ENCODE measurements at places on chromosomes 13 and 19.
A peak's percentile ranks its signal among the peaks of the same experiment; 100 is the strongest.

DNA sequence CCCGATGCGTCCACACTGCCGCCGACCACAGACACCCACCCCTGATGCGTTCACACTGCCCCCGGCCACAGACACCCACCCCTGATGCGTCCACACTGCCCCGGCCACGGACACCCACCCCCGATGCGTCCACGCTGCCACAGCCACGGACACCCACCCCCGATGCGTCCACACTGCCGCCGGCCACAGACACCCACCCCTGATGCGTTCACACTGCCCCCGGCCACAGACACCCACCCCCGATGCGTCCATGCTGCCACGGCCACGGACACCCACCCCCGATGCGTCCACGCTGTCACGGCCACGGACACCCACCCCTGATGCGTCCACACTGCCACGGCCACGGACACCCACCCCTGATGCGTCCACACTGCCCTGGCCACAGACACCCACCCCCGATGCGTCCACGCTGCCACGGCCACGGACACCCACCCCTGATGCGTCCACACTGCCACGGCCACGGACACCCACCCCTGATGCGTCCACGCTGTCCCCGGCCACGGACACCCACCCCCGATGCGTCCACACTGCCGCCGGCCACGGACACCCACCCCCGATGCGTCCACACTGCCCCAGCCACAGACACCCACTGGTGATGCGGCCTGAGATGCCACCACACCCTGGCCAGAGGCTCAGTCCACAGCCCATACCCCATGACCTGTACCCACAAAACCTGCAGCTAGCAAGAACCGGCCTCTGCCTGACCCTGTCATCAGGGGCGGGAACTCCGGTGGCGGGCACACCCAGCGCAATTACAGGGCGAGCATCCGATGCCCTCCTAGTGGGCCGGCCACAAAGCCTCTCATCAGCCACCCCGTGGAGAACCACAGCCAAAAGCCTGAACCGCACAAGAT lies 28.4 kb downstream of the RASA3 start:
- no peak for DNase-seq

- no peak for DNase-seq
Measured at GRCh38 chr13:50156561-50157127, 141.4 kb downstream of the KCNRG start.

DNA sequence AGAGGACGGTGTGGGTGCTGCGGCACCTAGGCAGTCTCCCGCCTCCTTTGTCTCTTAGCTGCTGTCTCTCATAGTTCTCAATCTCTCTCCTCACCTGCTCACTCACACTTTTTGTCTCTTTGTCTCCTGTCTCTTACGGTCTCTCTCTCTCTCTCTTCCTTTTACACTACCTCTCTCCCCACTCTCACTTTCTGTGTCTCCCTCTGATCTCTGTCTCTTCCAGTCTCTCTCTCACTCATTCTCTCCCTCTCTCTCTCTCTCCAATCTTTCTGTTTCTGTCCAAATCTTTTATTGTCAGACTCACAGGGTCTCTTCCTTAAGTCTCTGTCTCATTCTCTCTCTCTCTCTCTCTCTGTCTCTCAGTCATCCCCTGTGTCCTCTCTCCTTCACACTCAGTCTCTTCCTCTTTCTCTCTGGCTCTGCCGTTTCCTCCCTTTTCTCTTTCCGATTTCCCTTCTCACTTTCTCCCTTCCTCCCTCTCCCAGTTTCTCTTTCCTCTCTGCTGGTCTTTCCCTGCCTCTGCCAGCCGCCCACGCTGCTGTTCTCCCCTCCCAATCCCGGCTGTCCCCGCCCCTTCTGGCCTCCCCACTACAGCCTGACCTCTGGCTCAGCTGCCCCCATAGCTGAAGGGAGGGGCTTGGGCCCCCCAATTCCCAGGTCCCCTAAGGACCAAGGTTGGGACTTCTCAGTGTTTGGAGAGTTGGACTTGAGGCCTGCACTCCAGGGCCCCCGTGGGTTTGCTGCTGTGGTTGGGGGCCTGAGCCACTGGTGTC lies at the start of gene PLEKHA4:
Gene PLEKHA4, minus strand, starts transcription at position 504 of the 773 bp plus-strand sequence. CDS start 997 bp downstream, outside the sequence.
- DNase-seq = no peak

DNA sequence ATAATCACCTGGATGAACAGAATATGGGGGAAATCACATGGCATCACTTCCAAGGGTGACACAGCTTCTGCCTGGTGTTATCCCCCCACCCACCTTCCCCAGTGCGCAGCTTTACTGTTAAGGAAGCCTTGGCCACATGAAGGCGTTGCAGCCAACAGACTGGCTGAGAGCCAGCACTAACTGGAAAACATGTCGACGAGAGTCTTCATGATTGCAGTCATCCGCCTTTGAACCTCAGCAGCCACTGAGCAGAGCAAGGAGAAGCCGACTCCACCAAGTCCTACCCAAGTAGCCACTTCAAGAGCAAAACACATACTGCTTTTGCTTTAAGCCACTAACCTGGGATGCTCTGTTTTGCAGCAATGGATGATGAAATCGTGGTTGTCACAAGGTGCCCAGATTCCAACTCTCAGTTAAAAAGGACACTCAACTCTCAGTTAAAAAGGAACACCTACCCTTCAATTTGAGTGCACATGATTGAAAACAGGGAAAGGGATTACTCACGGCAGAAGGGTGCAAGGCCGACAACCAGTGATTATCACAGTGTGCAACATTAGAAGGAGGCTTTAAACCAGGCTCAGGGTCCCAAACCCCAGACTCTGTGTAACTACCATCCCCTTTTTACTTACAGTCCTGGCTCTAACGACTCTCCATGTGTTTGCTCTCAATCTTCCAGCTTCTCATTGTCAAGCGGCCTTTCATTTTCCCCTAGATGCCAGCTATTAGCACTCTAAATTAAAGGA lies 149.1 kb downstream of the KLF12 start:
- DNase-seq = no peak

DNA sequence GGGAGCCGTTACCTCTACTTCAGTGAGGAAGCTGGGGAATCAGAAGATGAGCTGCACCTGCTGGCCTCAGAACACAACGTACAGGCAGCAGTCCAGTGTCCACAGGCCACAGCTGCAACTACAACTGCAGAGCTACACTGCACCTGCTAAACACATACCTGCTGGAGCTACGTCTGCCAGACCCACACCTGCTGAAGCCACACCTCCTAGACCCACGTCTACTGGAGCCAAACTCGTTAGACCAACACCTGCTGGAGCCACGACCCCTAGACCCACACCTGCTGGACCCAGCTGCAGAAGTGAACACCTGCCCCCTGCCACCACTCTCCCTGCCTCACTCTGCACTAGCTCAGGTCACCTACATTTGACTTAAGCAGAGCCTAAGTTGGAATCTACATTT lies 169.9 kb downstream of the USP12 start:
- DNase-seq = no peak

DNA sequence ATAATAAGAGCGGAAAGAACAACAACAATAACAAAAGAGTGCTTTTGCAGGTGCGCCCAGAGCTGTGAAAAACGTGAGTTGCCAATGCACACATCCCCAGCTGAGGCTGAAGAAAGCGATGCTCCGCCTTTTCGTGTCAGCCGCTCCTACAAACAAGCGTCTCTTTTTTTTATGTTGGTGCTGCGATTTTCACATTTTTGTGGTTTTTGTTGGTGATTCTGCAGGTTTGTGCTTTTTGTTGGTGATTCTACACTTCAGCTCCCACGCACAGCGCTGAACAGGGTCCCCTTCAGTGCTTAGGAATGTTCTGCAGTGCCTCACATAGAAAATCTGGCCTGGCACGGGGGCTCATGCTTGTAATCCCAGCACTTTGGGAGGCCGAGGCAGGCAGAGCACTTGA lies 7.3 kb upstream of the SBK3 start:
- no peak for DNase-seq

DNA sequence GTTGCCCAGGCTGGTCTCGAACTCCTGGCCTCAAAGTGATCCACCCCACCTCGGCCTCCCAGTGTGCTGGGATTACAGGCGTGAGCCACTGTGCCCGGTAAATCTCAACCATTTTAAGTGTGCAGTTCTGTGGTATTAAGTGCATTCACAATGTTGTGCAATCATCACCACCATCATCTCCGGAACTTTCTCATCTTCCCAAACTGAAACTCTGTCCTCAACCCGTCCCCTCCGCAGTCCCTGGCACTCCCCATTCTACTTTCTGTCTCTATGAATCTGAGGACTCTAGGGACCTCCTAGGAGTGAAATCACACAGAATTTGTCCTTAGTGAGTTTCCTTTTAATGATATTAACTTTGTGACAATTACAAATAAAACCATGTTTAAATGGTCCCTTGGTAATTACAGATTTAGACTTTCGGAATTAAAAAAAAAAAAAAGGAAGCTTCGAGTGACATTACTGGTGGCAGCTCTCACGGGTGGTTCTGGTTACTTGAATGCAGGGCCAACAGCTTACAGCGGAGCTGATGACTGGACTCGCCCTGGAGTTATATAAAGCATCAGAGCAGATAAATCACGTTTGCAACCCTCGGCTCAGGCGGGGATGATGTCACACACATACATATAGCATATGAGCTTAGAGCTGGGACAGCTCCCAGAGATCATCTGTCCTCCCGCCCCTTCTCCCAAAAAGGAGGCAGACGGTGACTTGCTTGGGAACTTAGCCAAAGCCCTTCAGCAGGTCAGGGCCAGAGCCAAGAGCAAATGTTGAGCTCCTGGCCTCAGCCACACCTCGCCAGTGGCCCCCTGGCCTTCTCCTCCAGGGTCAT lies 89.8 kb downstream of the ZNF557 start:
- peak; percentile 91 for DNase-seq

DNA sequence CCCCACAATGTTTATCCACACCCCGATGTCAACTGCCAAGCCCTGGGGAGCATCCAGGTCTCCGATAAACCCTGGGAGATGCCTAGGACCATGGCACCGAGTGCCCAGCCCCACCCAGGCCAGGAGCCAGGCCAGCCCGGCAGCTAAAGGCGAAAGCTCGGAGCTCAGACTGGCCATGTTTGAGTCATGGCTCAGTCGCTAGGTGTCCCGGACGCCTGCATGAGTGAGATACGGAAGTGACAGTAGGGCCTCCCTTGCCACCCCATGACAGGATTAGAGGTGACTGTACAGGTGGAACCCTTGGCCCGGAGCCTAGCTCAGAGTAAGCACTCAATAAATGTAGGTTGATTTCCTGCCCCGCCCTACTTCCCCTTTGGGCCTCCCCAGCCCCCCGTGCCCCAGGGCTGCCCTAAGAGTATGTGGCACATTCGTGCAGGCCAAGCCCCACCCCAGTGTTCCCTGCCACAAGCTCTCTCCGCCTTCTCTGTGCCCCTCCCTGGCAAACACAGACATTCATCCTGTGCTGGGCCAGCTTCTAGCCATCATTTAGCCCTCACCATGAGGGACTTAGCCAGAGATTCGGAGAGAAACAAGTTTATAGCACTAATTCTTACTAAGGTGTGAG lies 5.8 kb upstream of the TPM4 start:
- DNase-seq = peak; percentile 86

GRCh38 chr13:109440320-109440719 lies 346.1 kb downstream of the IRS2 start:
- DNase-seq = no peak

DNA sequence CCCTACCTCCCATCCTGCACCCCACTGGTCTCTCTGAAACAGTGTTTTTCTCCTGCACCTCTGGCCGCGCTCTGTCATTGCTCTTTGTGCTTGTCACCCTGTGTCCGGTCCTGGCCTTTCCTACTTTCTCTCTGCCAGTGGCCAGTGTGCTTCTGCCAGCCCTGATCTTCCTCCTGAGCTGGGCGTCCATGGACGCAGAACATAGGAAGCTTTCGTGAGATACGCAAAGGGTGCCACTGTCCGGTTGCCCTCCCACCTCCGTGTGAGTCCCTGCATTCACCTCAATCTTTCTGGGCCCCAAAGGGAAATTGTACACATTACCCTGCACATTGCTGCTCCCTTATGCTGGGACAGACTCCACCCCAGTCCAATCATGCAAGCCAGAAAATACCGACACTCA lies 105.7 kb upstream of the SOX1 start:
- peak; percentile 72 for DNase-seq

- no peak for DNase-seq
Measured at GRCh38 chr19:15304140-15304705, 28.1 kb downstream of the BRD4 start.

DNA sequence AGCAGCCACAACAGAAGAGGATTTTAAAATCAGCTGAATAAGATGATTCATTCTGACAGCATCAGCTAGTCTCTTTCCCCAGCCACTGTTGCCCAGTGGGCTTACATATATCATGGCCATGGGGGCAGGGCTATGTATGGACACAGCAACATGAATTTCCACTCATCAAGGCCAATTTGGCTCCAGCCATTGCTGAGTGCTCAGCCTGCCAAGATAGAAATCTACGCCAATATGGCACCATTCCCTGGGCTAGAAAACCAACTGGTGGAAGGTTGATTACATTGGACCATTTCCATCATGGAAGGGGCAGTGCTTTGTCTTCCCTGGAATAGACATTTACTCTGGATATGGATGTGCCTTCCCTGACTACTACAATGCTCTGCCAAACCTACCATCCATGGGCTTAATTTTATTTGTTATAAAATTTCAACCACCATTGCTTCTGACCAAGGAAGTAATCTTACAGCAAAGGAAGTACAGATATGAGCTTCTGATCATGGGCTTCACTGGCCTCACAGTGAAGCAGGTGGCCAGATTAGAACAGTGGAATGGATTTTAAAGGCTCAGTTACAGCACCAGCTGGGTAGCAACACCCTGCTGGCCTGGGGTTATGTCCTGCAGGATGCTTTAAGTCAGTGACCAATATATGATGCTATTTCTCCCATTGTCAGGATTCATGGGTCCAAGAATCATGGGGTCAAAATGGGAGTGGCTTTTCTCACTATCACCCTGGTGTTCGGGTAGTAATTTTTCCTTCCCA lies 9.8 kb upstream of the ALOX5AP start:
- DNase-seq = no peak

- no peak for DNase-seq
Measured at GRCh38 chr13:54676526-54677113, 1648.0 kb downstream of the OLFM4 start.

DNA sequence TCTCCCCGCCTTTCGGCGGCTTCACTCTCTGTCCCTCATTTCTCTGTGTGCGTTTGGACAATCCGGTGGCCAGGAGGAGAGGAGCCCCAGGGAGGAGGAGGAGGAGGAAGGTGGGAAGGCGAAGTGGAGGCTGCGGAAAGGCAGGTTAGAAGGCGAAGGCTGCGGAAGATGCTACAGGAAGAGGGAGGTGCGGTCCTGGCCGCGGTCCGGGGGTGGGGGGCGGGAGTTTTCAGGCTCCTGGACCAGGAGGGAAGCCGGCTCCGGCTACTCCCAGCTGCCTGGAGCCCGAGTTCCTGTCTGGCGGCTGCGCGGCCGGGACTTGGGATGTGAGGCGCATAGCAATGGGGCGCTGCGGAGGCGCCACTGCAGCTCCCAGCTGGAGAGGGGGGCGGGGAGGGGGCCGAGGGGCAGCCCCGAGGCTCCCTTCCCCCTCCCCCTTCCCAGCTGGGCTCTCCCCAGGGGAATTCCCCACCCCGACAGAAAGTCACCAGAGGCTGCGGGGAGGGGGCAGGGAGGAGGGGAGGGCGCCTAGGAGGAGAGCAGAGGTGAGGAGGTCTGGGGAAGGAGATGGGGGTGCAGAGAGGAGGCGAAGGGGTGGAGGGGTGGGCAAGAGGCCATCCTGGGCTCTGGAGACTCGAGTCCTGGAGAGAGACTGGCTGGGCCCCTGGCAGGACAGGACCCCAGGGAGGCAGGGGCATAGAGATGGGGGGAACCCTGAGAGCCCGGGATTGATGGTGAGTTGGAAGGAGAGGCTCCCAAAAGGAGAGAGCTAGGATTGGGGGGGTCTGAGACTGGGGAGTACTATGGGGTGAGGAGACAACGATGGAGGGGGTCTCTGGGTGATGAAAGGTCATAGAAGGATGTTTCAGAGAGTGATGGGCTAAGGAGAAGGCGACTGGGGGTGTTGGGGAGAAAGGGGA lies 2.0 kb downstream of the LRRC4B start:
- no peak for DNase-seq

GRCh38 chr13:74868049-74868448 lies 613.9 kb downstream of the TBC1D4 start:
- DNase-seq = no peak

All from lower leg skin (tissue), 4 donors.